ENCODE measurements at places on chromosomes 13 and 19.

- peak overlapping the region; percentile 88 for H3K27ac ChIP-seq
- DNase-seq, result no peak
- peaks cover 100% of the 10 kb centered on the region for H3K4me1 ChIP-seq
- H3K36me3 ChIP-seq, result no peaks in the 10 kb centered on the region
Observed at GRCh38 chr19:2973229-2973628, 4.1 kb upstream of the TLE6 start.

DNA sequence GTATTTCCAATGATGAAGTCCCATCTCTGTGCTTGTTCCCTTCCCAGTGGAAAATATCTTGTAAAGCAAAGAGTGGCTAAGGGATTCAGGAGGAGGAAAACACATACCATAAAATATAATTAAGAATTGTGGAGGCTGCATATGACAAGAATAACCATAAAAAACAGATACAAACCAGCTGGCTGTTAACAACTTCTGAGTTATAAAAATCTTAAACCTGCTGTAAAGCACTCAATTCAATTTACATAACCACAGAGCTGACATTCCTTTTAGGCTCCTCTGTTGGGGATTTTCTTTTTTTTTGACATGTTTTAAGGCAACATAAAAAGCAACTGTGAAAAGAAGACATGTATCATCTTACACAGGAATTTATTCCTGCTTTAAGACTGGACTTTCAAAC, 207.6 kb downstream of the DACH1 start:
- no peaks in the 10 kb centered on the region for H3K4me1 ChIP-seq
- H3K36me3 ChIP-seq, result no peaks in the 10 kb centered on the region
- no peak overlapping the region for H3K4me3 ChIP-seq
- H3K27ac ChIP-seq, result no peak overlapping the region
- no peak for DNase-seq

- DNase-seq, result peak; percentile 94
- H3K4me1 ChIP-seq, result peaks cover 15% of the 10 kb centered on the region
- no peaks in the 10 kb centered on the region for H3K27me3 ChIP-seq
- H3K27ac ChIP-seq, result peak within 1 kb of the TSS; percentile 94
- H3K4me3 ChIP-seq, result peak within 1 kb of the TSS; percentile 76
Observed at GRCh38 chr13:49495783-49496762, at the start of gene PHF11. TSS of gene PHF11 (plus strand) at chr13:49495953. CDS start at chr13:49496002, 49 bp downstream.

DNA sequence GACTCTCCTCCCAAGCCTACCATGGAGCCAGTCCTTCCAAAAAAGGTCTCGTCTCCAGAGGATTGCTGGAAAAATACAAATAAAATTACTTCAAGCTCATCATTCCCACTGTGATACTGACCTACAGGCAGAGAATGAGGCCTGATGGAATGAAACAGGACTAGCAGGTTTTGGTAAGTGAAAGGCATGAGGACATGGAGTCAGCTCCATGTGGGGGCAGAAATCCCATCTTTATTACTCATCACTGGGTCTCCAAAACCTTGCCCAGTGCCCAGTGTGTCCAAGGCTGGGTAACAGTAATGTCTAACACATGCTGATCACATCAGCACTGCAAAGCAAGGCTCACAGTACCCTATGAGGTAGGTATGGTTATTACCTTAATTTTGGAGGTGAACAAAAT, 235.4 kb downstream of the DNAJC15 start:
- H3K4me1 ChIP-seq, result no peaks in the 10 kb centered on the region
- DNase-seq, result peak; percentile 68
- no peaks in the 10 kb centered on the region for H3K36me3 ChIP-seq
- no peak overlapping the region for H3K27ac ChIP-seq

DNA sequence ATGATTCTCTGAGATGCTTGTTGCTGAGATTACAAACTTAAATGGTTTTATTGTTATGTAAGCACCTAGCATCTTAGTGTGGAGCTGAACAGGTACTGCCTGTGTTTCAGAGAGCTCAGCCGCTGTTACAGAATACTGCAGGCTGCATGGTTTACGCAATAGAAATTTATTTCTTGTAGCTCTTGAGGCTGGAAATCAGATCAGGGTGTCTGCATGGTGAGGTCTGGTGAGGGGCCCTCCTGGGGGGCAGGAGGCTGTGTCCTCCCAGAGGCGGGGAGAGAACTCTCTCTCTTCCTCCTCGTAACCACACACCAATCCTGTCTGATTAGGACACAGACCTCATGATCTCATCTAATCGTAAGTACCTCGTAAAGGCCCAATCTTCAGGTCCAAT, 13.1 kb downstream of the ATP11A start:
- no peak overlapping the region for H3K27ac ChIP-seq
- H3K27me3 ChIP-seq, result no peaks in the 10 kb centered on the region
- H3K36me3 ChIP-seq, result no peaks in the 10 kb centered on the region
- H3K4me1 ChIP-seq, result peaks cover 3% of the 10 kb centered on the region
- H3K4me3 ChIP-seq, result no peak overlapping the region

GRCh38 chr13:97107815-97108529, 113.7 kb upstream of the OXGR1 start:
- DNase-seq, result peak; percentile 70
- H3K4me3 ChIP-seq, result no peak overlapping the region
- H3K4me1 ChIP-seq, result peaks cover 50% of the 10 kb centered on the region

DNA sequence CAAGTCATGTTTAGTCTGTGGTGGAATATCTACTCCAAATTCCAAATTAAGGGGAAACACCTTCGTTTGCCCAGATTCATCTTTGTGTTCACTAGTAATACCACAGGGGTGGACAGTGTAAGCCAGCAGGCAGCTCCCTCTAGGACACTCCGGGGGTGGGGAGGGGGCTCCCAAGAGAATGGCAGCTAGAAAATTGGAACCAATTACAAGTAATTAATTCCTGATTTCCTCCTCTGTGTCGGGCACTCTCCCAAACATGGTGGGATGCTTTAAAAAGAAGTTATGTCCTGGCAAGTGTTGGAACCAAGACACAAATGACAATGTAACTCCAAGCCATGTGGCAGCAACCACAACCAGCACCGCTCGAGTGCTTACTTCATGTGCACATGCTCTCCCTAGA, 5.9 kb downstream of the COL4A1 start:
- peak overlapping the region; percentile 7 for H3K4me3 ChIP-seq
- H3K4me1 ChIP-seq, result peaks cover 90% of the 10 kb centered on the region
- no peaks in the 10 kb centered on the region for H3K27me3 ChIP-seq
- H3K36me3 ChIP-seq, result no peaks in the 10 kb centered on the region
- DNase-seq, result no peak

- peaks cover 59% of the 10 kb centered on the region for H3K4me1 ChIP-seq
- peak overlapping the region; percentile 66 for H3K27ac ChIP-seq
- H3K36me3 ChIP-seq, result peaks cover 63% of the 10 kb centered on the region
- DNase-seq, result no peak
Observed at GRCh38 chr13:32264407-32264806, 50.8 kb downstream of the ZAR1L start.

GRCh38 chr13:111857846-111858560, 208.9 kb upstream of the SOX1 start:
- no peak overlapping the region for H3K27ac ChIP-seq
- peak; percentile 87 for DNase-seq
- H3K27me3 ChIP-seq, result no peaks in the 10 kb centered on the region
- H3K4me1 ChIP-seq, result no peaks in the 10 kb centered on the region

- H3K27ac ChIP-seq, result no peak overlapping the region
- H3K4me1 ChIP-seq, result peaks cover 50% of the 10 kb centered on the region
- H3K27me3 ChIP-seq, result peaks cover 57% of the 10 kb centered on the region
Observed at GRCh38 chr19:18785179-18786124, 5.7 kb downstream of the COMP start.

DNA sequence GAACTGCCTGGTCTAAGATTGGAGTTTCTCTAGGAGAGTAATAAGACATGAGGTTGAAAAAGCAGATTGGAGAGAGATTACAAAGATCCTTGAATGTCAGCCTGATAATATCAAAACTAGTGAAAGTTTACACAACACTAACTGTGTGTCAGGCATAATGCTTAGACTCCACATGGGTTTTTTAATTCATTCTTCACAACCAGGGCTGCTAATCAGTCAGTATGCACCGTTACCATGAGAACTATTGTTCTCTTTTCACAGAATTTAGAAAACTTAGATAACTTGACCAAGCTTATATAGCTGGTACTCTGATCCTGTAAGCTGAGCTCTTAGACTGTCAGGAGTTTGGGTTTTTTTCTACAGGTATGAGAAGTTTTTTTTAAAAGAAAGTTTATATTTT, 46.6 kb upstream of the TSC22D1 start:
- no peaks in the 10 kb centered on the region for H3K36me3 ChIP-seq
- H3K27me3 ChIP-seq, result no peaks in the 10 kb centered on the region
- no peak for DNase-seq

DNA sequence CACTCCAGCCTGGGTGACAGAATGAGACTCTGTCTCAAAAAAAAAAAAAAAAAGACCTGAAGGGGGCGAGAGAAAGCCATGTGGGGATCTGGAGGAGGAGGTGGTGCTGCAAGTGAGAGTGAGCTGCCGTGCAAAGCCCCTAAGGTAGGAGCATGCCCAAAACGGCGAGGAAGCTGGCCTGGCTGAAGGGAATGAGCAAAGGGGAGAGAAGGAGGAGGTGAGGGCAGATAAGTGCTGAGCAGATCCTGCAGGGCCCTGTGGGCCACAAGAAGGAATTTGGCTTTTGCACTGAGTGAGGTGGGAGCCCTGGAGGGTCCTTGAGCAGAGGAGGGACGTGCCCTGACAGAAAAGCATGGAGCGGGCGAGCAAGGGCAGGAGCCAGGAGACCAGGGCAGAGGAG, 19.4 kb upstream of the ADGRE5 start:
- H3K27me3 ChIP-seq, result no peaks in the 10 kb centered on the region
- no peak overlapping the region for H3K27ac ChIP-seq
- no peaks in the 10 kb centered on the region for H3K36me3 ChIP-seq
- no peak for DNase-seq
- H3K4me1 ChIP-seq, result peaks cover 31% of the 10 kb centered on the region
- H3K4me3 ChIP-seq, result no peak overlapping the region

DNA sequence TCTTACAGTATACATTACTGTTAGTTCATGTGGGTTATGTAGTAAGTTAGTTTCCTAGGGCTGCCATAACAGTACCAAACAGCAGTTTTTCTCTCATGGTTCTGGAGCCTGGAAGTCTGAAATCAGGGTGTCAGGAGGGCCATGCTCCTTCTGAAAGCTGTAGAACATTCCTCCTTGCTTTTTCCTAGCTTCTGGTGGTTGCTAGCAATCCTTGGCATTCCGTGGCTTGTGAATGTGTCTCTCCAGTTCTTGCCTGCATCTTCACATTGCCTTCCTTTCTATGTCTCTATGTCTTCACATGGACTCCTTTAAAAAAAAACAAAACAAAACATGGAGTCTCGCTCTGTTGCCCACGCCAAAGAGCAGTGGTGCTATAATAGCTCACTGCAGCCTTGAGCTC, 95.4 kb downstream of the WDFY2 start:
- no peaks in the 10 kb centered on the region for H3K36me3 ChIP-seq
- DNase-seq, result no peak
- H3K27me3 ChIP-seq, result no peaks in the 10 kb centered on the region
- peaks cover under 1% of the 10 kb centered on the region for H3K4me1 ChIP-seq
- no peak overlapping the region for H3K27ac ChIP-seq

GRCh38 chr13:106772006-106772601, 204.2 kb upstream of the ARGLU1 start:
- no peaks in the 10 kb centered on the region for H3K36me3 ChIP-seq
- H3K27ac ChIP-seq, result no peak overlapping the region
- no peaks in the 10 kb centered on the region for H3K4me1 ChIP-seq

GRCh38 chr19:48872884-48873475, 759 bp downstream of the PPP1R15A start:
- peak; percentile 96 for DNase-seq
- H3K27me3 ChIP-seq, result no peaks in the 10 kb centered on the region
- H3K36me3 ChIP-seq, result peaks cover 50% of the 10 kb centered on the region
- peak overlapping the region; percentile 64 for H3K4me3 ChIP-seq

- peaks cover 24% of the 10 kb centered on the region for H3K36me3 ChIP-seq
- H3K27ac ChIP-seq, result peak overlapping the region; percentile 99
- peak overlapping the region; percentile 73 for H3K4me3 ChIP-seq
- peaks cover 23% of the 10 kb centered on the region for H3K4me1 ChIP-seq
Observed at GRCh38 chr19:40716031-40716481, 630 bp downstream of the COQ8B start.

GRCh38 chr13:106695139-106695538, 127.2 kb upstream of the ARGLU1 start:
- no peak overlapping the region for H3K4me3 ChIP-seq
- no peaks in the 10 kb centered on the region for H3K36me3 ChIP-seq
- no peak overlapping the region for H3K27ac ChIP-seq
- H3K27me3 ChIP-seq, result no peaks in the 10 kb centered on the region

DNA sequence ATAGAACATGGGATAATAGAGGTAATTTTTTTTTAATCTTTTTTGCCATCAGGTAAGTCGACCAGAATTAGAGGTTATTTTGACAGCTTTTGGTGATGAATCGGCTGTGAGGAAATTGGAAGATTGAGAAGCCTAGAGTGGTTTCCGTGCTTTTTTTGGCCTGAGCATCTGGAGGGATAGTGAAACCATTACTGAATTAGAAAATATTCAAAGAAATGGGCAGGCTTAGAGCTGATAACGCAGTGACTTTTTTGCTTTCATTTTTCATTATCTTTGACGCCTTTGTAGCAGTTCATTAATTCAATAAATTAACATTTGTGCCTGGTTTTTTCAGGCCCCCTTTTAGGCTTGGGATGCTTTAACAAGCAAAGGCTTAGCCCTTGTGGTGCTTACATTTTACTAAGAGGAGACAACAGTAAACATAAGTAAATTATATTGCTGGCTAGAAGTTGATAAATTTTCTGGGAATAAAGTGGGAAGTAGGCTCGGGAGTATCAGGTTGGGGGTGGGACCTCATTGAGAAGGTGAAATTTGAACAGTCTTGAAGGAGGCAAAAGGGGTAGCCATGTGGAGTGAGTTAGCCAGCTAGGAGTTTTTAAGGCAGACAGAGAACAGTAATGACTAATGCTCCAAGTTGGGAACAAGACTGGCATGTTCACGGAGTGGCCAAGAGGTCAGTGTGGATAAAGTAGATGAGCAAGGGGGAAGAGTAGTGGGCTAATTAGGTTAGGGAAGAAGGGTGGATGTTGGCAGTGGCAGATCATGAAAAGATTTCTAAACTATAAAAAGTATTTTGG, 36.5 kb downstream of the GTF2F2 start:
- H3K4me1 ChIP-seq, result no peaks in the 10 kb centered on the region
- H3K27me3 ChIP-seq, result no peaks in the 10 kb centered on the region
- no peak overlapping the region for H3K27ac ChIP-seq
- H3K4me3 ChIP-seq, result no peak overlapping the region
- H3K36me3 ChIP-seq, result peaks cover 18% of the 10 kb centered on the region

GRCh38 chr13:73715114-73715910, 418.9 kb downstream of the KLF12 start:
- H3K27ac ChIP-seq, result no peak overlapping the region
- peaks cover 29% of the 10 kb centered on the region for H3K36me3 ChIP-seq
- no peaks in the 10 kb centered on the region for H3K27me3 ChIP-seq
- peak; percentile 50 for DNase-seq
- H3K4me1 ChIP-seq, result no peaks in the 10 kb centered on the region
- H3K4me3 ChIP-seq, result no peak overlapping the region

- no peaks in the 10 kb centered on the region for H3K4me1 ChIP-seq
- H3K27me3 ChIP-seq, result no peaks in the 10 kb centered on the region
- no peak for DNase-seq
- H3K27ac ChIP-seq, result no peak overlapping the region
- peaks cover 76% of the 10 kb centered on the region for H3K36me3 ChIP-seq
Observed at GRCh38 chr19:16217716-16218451, 20.2 kb downstream of the AP1M1 start.

- peak overlapping the region; percentile 80 for H3K27ac ChIP-seq
- H3K36me3 ChIP-seq, result no peaks in the 10 kb centered on the region
- no peaks in the 10 kb centered on the region for H3K27me3 ChIP-seq
Observed at GRCh38 chr19:52942386-52943133, 19.3 kb upstream of the ZNF888 start.

Measured in esophagus muscularis mucosa (tissue), 4 donors.